ENCODE measurements at places on chromosomes 3 and 15.

GRCh38 chr3:124766113-124767095 is 36.2 kb downstream of the UMPS start:
- no peak for DNase-seq

DNA sequence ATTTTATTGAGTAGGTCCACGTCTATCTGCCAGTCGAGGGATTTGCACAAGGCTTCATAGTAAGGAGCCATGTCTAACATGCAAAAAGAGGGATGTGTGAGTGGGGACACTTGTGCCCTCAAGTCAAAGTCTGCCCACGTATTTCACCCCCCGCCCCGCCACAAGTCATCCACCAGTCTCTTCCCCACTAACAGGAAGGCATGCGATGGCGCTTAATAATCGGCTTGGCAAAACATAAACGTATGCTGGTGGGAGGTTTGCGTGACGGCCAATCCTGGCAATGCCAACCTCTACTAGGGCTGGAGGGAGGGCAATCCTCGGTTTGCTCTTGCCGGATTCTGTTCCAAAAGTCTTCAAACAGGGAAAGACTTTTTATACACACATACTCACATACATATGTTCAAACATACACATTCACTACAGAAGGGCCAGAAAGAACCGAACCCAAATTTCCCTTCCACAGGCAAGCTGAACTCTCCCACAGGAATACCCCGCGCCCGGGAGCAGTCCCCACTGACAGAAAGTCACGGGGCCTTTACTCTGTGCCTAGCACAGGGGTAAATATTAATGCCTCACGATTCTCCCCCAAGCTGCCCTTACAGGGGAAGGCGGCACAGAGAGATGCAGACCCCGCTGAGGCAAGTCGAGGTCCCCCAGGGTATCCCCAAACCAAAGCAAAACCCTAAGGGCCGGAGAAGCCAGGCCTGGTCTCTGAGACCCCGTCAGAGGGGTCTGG is 675 bp downstream of the PSMD6 start:
- peak; percentile 16 for DNase-seq

- DNase-seq, result no peak
Measured at GRCh38 chr3:69251078-69251805, 128.8 kb upstream of the LMOD3 start.

GRCh38 chr15:48371961-48372360 is 40.7 kb downstream of the DUT start:
- DNase-seq, result no peak

DNA sequence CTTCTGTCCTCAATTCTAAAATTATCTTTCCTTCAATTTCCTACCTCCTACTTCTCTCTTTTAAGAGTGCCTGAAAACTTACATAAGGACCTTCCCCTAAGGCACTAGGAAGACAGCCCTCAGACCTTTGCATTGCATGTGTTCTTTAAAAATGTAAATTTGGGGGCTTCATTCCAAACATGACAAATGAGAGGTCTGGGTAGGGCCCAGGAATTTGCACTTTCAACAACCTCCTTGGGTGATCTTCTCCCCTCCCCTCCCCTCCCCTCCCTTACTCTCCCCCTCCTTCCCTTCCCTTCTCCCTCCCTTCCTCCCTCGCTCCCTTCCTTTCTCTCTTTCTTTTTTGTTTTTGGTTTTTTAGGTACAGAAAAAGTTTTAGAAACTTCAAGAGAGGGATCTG is 18.7 kb downstream of the USF3 start:
- no peak for DNase-seq

DNA sequence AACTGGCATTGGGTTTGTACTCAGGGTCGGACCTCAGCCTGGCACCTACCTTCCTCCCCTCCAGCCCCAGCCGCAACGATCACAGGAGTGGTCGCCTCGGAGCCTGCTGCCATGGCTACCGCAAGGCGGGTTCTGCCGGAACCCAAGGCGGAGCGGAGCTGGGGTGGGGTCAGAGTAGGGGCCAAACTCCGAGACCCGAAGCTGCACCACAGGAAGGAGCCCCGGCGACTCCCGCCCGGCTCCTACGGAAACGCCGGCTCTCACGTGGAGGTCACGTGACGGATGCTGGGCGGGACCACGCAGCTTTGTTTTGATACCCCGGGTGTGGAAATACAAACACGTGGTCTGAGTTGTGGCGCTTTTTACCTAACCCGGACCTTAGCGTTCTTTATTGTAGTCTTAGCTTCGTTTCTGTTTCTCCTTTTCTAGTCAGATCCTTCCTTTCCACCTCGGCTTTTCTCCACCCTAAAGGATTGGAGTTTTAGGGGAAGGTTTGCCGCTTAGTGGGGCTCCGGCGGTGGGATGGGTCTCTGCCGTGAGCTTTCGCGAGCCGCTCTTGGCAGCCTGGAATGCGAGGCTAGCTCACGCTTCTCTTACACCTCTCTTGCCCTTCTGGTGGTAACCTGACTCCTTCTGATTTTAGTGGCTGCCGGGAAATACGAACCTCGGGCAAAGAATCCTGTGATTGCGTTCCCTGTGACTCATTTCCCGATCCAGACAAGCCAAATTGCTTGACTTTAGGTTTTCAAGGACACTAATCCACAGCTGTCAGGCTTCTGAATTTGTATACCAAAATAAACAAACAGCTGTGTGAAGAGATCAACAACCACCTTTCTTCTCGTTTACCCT is at the start of gene HSPBAP1:
HSPBAP1 (minus strand) TSS at position 264 of the 849 bp plus-strand sequence; CDS start at position 113, 151 bp downstream.
- peak; percentile 95 for DNase-seq

GRCh38 chr3:170128977-170129431 is 52.5 kb downstream of the PHC3 start:
- DNase-seq, result no peak

Data from dorsolateral prefrontal cortex (tissue), 122 donors.